ENCODE measurements at places on chromosomes 16 and 17.

DNA sequence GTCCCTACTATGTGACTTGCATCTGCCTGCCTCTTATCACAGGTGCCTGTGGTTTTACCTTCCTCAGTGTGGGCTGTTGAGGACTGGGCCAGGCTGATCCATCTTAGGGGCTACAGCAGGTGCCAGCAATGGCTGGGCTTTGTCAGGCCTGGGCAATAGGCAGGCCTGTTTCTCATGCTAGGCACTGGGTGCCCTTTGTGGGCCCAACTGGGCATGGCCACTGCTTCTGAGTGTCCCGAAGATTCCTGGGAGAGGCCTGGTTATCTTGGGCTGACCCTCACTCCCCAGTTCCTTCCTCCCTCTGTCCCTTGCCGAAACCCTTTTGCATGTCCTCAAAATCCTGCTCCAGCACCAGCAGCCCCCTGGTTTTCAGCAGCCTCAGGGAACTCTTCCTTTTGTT lies 1024.9 kb downstream of the KCNJ18 start:
- DNase-seq: no peak

DNA sequence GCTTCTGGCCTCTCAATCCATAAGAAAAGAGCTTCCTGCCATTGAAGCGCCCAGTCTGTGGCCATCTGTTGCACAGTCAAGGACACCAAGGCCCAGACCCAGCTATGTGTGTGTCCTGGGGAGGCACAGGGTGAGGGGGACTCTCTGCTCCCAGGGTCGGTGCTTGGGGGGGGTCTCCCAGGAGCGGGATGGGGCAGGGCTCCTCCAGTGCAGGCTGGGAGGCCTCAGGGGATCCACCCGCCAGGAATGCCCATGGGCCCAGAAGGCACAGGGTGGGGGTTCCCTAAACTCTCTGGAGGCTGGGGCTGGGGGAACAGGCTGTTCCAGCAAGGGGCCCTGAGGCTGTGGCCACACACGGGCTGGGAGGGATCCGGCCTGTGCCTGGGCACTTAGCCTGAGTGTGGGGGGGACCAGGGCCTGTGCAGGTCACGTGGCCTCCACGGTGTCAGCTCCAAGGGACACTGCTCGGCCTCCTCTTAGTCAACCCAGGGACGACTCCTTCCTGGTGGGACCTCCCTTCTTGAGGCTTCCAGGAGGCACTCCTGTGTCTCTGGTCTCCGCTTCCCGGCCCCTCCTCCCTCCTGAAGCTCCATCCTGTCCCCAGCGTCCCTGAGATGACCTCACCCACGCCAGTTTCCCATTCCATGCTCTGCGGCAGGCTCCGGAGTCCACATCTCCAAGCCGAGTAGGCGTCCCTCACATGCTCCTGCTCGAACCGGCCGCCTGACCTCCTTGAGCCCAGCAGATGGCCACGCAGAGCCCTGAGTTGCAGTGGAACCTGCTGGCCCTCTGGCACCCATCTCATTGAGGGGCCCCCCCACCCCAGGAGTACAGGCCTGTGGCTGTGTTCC lies 23.1 kb upstream of the BAHCC1 start:
- peak; percentile 36 for DNase-seq

GRCh38 chr16:4328046-4328781 lies 12.3 kb downstream of the GLIS2 start:
- peak; percentile 59 for DNase-seq

DNA sequence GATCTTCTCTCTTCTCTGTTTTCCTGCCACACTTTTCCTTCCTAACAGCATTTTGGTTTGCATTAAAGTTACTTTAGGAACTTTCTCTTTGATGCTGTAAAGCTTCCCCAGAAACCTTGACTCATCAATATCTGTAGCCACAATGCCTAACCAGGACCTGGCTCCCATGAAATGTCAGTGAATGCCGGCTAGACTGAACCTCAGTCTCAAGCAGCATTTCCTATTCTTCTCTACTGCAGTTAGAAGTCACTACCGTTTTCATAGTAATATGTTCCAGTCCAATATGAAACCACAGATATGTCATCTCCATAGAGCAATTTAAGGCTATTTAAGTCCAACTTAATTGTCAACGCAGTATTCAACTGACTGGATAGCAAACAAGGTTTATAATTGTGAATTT lies 28.9 kb downstream of the ITFG1 start:
- no peak for DNase-seq

- no peak for DNase-seq
These were observed 9.2 kb downstream of the ZDHHC7 start for GRCh38 chr16:85002099-85002541.

DNA sequence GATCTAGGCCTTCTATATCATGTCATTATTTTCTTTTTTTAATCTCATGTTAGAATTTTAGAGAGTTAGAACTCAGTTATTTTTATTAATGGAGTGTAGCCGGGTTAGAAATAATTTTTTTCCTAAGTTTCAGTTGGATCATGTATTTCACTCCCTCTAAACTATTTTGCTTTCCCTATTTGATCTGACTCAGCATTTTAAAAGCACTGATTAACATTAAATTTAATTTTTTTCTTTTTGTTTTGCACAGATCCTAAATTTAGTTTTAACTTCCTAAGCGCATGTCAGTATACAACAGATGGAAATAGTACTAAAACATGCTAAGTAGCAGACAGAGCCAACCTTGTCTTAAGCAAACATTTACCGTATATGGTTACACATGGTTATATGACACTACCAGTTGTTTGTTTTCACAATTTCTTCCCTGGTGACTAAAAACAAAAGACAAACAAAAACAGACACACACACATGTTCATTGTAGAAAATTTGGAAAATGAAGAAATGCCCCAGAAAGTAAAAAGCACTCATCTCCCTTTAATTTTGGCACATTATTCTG lies 33.6 kb upstream of the RAB11FIP4 start:
- DNase-seq: no peak

DNA sequence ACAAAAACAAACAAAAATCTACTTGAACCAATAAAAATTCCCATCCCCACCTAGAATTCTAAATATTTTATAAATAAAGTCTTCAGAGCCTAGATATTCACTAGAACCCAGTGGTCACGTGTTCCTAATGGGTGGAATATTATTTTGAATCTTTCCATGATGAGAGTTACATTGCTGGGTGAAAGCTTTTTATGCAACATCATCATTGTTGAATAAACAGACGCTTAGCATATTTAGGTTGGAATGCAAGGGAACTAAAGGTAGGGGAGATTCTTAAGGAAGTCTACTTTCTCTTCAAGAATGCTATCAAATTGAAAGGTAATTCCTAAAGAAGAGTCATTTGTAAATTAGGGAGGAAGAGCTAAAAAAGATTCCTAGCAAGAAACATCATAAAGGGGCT lies 723.1 kb downstream of the WWOX start:
- no peak for DNase-seq

GRCh38 chr16:84053237-84053636 lies 10.6 kb upstream of the SLC38A8 start:
- no peak for DNase-seq

DNA sequence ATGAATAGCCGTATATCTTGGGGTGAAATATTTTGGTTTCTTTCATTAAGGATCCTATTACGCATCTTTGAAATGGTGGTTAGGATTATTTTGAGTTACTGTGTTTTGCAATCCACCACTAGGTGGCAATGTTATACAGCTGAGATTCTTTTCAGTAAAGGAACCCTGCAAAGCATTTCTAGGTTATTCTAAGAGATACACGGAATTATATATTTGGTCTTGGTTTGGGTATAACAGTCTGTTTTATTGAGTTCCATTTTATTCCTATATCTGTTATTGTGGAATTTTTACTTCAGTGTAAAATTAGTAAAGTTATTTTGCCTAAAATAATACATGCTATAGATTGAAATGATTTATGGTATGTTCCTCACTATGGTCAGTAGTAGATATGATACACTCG lies 62.9 kb upstream of the CPHXL start:
- DNase-seq: peak; percentile 46

DNA sequence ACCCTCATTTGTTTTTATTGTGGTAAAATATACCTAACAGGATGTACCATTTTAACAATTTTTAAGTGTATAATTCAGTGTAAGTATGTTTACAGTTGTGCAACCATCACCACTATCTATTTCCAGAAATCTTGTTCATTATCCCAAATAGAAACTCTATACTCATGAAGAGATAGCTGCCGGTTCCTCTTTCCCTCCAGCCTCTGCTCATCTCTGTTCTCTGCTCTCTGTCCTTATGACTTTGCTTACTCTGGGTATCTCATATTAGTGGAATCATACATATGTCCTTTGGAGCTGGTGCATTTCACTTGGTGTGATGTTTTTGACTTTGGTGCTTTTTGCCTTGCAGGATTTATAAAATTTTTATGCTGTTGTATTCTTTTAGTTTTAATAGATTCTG lies 19.4 kb downstream of the CYLD start:
- DNase-seq: no peak

Data from CD4-positive, alpha-beta T cell treated with Interleukin-1 beta for 1 hour (primary cell).